ENCODE measurements at places on chromosomes 7 and 10.
A peak's percentile ranks its signal among the peaks of the same experiment; 100 is the strongest.

DNA sequence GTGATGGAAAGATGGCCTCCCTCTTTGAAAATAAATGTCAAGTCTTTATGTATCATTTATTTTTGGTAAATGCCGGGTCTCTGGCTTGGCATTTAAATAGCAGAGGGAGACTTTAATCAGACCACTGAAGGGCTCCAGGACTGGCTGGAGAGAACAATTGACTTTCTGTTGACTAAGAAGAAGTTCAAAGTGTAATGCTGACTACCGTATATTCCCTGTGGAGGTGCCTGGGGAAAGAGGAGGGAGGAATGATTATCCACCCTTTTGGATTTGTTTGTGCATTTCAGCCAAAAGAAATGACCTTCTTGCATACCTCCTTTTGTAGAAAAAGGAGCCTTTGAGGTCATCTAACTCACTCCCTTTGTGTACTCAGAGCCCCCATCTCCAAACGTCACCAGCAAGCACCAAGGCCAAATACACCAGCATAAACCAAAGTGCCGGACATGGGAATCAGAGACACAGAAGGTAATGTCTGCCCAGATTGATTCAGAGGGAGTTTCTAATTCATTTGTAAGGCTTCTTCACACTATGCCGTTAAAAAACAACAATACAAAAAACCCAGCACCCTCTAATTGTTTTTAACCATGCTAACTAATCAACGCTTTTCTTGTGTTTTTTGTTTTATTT lies 75.2 kb downstream of the PRLHR start:
- no peak overlapping the region for H3K4me3 ChIP-seq
- no peaks in the 10 kb centered on the region for H3K27me3 ChIP-seq
- no peaks in the 10 kb centered on the region for H3K4me1 ChIP-seq
- no peak overlapping the region for H3K27ac ChIP-seq

DNA sequence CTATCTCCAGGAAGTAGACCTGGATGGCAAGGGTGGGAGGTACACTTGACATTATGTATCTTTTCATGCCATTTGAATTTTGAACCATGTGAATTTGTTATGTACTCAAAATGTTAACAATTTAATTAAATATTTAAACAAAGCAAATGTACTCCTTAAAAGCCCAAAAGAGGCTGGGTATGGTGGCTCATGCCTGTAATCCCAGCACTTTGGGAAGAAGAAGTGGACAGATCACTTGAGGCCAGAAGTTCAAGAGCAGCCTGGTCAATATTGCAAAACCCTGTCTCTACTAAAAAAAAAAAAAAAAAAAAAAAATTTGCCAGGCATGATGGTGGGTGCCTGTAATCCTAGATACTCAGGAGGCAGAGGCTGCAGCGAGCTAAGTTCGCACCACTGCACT lies 136.9 kb upstream of the ASAH2 start:
- no peak for DNase-seq
- no peaks in the 10 kb centered on the region for H3K27me3 ChIP-seq
- H3K4me3 ChIP-seq, result no peak overlapping the region

GRCh38 chr7:46937826-46938225 lies 644.1 kb downstream of the TNS3 start:
- no peak for DNase-seq
- no peaks in the 10 kb centered on the region for H3K27me3 ChIP-seq
- no peaks in the 10 kb centered on the region for H3K4me1 ChIP-seq
- H3K4me3 ChIP-seq, result no peak overlapping the region

DNA sequence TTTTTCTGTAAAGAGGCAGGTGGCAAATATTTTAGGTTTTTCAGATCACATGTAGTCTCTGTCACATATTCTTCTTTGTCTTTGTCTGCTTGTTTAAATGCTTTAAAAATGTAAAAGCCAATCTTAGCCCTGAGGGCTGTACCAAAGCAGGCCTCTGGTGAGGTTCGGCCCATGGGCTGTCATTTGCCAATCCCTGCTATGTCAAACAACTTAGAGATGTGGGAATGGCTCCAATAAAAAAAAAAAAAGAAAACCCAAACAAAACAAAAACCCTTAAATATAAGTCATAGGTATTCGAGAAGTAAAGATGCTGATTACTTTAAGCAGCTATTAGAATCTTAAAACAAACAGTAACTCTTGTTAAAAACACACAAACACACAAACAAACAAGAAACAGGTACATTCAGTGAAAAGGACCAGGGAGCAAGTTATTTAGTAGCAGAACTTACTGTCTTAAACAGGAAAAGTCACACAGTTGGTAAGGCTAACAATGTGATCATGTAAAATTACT lies 61.4 kb upstream of the NAMPT start:
- H3K36me3 ChIP-seq, result no peaks in the 10 kb centered on the region
- peak overlapping the region; percentile 80 for H3K27ac ChIP-seq
- peaks cover 20% of the 10 kb centered on the region for H3K4me1 ChIP-seq
- no peak for DNase-seq
- H3K27me3 ChIP-seq, result no peaks in the 10 kb centered on the region
- no peak overlapping the region for H3K4me3 ChIP-seq
